Nucleus accumbens (tissue), 56 donors: ENCODE measurements at places on chromosomes 16 and 17.

GRCh38 chr17:7857713-7858521, at the start of gene CYB5D1:
CYB5D1 (plus strand) TSS chr17:7858003; CDS start chr17:7858135, 132 bp downstream.
- peak; percentile 92 for DNase-seq

GRCh38 chr16:13919330-13919682, 648 bp upstream of the ERCC4 start:
- no peak for DNase-seq

- no peak for DNase-seq
Measured at GRCh38 chr17:1907216-1907631, 77.4 kb downstream of the RPA1 start.

GRCh38 chr16:49737541-49737940, 118.4 kb downstream of the ZNF423 start:
- no peak for DNase-seq

GRCh38 chr16:24689128-24689527, 40.3 kb upstream of the TNRC6A start:
- DNase-seq, result no peak
